CD4-positive, alpha-beta T cell treated with Interleukin-2 at 100 ng/mL for 4 hours (primary cell): ENCODE measurements at places on chromosomes 12 and 14.

DNA sequence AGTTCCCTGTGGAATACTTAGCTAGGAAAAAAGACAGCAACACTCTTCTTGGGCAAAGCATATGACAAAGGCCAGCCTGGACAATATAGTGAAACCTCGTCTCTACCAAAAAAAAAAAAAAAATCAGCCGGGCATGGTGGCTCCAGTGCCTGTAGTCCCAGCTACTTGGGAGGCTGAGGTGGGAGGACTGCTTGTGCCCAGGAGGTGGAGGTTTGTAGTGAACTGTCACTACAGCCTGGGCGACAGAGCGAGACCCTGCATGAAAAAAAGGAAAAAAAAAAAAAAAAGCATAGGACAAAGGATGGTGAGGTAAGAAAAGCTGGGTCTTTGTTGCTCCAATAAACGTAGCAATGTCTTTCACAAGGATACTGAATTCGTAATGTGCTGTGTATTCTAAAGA, 1.1 kb downstream of the TXNDC16 start:
- DNase-seq = no peak

- DNase-seq = no peak
These were observed 131.4 kb upstream of the ARHGAP5 start for GRCh38 chr14:31945701-31946100.

DNA sequence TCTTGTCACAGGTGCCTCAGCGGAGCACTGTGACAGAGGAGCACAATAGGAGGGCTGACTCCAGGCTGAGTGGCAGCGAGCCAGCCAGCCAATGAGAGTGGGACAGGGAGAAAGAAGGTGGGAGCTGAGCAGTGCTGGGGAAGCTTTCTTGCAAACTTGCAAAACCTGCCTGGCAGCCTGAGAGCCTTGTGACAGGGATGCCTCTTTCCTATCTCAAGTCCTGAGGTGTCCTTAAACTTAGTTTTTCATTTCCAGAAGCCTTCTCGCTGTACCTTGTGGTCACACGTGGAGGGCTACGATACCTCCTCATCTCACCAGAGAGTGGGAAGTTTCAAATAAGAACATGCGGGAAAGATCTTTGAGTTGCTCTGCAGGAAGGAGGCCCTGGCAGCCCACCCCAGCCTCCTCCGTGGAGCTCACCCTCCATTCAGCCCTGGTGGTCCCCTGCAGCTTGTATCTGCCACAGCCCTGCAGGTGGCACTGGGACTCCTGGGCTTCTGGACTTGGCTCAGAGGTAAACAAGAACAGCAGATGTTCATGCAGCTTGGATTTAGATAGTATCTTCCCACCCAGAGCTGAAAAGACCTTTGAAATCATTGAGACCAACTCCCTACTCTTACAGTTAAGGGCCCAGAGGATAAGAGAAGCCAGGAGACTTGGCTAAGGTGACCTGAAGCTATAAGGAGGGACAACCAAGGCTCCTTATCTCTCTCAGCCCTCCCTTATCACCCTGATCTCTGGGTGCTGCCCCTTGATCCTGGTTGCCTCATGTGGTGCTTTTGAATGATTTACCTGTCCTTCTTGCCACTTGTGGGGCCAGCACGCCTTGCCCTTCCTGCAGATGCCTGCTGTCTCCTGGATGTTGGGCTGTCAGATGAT, 153.5 kb upstream of the MAX start:
- no peak for DNase-seq

- no peak for DNase-seq
These were observed 195.5 kb downstream of the PAX9 start for GRCh38 chr14:36857136-36857535.

DNA sequence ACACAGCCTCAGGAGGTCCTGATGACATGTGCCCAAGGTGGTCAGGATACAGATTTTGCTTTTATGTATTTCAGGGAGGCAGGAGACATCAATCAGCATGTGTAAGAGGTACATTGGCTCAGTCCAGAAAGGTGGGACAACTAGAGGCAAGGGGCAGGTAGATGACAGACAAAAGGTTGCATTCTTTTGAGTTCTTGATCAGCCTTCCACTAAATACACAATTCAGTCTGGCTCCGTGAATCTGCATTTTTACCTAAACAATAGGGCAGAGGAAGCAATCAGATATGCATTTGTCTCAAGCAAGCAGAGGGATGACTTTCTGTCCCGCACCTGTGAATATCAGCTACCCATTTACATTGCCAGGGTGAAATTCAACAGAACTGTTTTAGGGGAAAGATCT, 178.6 kb downstream of the KSR2 start:
- DNase-seq = no peak

DNA sequence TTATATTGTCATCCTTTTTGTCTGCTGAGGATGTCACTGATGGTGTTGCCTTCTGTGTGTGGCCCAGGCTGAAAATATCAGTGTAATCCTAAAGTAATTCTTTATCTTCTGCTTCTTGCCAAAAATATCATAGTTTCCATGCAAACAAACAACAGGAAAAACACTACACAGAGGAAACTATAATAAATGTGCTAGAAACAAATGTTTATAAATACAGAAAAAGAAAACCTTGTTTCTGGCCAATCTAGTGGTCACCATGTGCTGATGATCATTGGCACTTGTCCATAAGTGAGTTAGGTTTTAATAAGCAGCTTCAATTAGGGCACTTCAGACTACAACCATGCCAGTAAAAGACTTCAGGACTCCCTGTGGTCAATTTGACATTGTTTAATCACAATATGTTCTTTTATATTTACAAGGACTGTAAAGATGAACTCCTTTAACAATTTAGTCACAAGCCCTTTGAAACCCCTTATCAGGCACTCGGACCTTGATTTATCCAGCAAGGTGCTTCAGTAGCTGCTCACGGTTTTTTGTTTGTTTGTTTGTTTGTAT, 124.8 kb downstream of the TMTC3 start:
- DNase-seq = no peak

- DNase-seq = no peak
These were observed 67.8 kb downstream of the GALNT8 start for GRCh38 chr12:4787965-4788364.

- DNase-seq = no peak
These were observed 121.9 kb downstream of the SYT10 start for GRCh38 chr12:33317746-33318145.

DNA sequence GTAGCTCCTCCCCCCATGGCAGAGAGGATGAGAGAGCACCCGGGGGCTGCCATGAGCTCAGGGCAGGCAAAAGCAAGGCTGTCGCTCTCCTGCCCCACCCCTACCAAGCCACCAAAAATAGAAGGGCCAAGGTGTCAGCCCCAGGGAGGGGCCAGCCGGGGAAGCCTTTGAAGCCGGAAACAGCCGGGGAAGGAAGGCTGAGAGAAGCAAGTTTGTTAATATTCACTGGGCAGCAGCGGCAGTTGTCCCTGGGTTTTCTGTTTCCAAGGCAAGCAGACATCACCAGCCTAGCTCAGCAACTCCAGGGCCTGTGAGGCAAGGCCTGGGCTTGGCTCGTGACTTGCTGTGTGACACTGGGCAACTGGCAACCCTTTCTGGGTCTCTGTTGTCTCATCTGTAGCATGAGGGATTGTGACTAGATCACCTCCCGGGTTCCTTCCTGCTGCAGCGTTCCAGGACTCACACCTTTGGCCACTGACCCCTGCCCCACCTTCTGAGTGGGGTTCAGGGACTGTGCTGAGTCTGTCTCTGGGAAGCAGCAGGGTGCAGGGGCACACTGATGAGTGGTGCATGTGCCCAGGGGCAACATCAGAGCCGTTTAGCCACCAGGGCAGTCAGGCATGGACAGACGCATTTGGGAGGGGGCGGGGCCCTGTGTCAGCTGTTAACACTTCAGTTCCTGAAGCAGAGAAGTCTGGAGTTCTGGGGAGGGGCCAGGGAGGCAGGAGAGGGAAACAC, 24.3 kb downstream of the SYNDIG1L start:
- peak; percentile 71 for DNase-seq

DNA sequence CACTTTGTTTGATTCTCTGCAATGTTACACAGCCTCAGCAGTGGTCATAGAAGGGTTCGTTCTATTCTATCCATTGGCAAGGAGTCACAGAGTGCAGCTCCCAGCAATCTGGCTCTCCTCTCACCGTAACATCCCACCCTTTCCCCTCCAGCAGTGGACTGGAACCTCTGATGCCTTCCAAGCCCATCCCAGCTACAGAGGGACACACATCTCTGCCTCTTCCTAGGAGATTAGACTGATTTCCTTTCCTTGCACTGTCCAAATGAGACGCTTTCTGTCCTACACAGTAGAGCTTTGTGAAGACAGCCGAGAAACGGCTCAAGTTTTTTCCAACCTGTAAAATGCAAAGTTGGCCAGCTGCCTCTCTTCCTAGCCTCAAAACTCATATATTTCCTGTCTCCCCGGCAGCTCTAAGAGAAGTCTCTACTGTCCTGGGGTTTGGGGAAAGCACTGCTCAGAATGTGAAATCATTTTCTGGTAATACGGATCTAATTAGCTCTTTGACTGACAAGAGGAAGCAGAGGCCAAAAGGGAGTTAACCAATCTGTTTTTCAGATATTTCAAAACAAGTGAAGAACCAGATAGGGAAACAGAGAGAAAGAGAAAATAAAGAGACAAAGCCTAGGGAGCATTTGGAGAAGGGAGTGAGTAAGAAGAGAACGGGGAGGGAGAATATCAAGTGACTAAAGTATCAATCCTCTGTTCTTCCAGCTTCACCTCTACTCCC, 516 bp downstream of the NINJ2 start:
- DNase-seq = no peak

DNA sequence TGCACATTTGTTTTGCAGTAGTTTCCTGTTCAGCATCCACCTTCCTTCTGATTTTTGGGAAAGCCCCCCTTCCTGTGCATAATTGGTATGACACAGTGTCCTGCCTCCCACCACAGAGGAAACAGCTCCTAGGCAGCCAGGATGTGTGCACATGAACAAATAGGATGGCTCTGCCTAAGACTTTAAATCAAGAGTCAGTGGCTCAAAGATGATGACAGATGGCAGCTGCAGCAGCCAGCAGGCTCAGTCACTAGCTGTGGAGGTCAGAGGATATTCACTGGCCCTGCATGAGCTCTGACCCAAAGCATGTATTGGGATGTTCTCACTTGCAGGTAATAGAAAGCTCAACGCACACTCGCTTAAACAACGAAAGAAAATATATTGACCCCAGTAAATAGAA, 90.3 kb downstream of the KCNK10 start:
- DNase-seq = no peak

DNA sequence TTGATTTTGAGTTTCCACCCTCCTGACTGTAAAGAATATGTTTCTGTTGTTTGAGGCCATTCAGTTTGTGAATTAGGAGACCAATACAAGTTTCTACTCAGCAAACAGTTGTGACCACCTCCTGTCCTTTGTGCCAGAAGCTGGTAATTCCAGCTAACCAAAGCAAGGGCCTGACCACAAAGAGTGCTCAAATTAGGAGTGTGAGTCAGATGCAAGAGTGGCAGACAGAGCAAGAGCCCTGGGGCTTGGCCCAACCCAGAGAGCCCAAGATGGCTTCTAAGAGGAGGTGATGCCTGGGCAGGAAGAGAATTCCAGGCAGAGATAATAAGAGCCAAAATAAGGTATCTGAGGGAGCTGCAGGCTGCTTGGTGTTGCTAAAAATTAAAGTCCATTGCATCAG, 77.7 kb upstream of the C14orf132 start:
- no peak for DNase-seq

DNA sequence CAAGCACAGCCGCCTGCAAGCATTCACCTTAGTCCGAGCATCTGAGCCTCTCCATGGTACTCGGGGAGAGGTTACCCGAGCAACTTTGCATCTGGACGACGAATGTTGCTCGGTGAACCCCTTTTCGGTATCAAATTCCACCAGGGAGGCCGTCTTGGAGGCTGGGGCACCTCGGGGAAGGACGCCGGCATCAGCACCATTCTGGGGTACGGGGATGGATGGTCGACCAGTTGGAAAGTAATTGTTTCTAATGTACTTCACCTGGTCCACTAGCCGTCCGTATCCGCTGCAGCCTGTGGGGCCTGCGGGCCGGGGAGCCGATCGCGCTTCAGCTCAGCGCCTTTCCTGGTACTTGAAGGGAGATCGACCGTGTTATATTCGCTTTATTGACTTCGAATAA, 161.7 kb upstream of the RTL1 start:
- no peak for DNase-seq

- no peak for DNase-seq
These were observed 32.1 kb downstream of the TXNRD1 start for GRCh38 chr12:104247698-104248097.

GRCh38 chr12:127162902-127163301, 1104.1 kb upstream of the TMEM132C start:
- DNase-seq = peak; percentile 75

DNA sequence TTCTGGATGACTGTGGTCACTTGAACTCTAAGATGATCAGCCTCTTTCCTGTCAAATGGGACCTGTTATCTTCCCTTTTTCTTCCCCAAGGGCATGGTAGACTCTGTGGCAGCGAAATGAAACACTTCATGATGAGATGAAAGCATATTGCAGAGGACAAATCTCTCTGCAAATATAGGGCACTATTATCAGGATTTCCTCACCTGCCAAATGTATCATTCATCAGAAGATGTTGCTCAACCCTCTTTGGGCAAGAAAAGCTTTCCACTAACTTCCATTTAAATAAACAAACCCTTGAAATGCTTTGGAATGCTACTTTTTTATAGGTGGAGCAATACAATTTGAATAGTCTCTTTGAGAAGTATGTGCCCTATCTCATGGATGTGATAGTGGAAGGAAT, 105.0 kb downstream of the DNAH10 start:
- no peak for DNase-seq

GRCh38 chr14:33777681-33778080, 173.2 kb downstream of the EGLN3 start:
- DNase-seq = no peak

- no peak for DNase-seq
These were observed 295.0 kb downstream of the GPHN start for GRCh38 chr14:66802962-66803361.

DNA sequence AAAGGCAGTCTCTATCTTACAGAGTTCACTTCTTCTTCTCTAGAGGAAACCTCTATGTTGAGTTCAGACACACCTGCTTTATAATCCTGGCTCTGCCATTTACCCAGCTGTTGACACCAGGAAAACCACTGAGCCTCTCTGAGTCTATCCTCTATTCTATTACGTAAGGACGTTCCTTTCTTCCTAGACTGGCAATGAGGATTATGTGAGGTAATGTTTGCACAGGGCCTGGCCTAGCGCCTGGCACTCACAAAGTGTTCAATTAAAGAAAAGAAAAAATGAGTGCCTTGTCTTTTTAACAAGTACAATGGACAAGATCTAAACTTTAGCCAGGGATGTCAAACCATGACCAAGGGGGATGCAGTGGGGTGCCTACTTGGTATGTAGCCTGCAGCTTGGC, 641.9 kb upstream of the TBX3 start:
- DNase-seq = no peak

DNA sequence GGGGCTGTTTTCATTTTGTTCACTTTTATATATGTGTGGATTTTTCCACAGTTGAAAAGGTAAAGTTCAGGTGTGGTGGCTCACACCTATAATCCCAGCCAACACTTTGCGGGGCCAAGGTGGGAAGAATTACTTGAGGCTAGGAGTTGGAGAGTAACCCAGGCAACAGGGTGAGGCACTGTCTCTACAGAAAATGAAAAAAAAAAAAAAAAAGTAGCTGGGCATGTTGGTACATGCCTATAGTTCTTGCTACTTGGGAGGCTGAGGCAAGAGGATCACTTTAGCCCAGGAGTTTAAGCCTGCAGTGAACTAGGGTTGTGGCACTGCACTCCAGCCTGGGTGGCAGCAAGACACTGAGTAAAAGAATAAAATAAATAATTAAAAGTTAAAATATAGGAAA, 326.5 kb downstream of the NAV3 start:
- no peak for DNase-seq

GRCh38 chr12:25811656-25812126, 146.8 kb upstream of the RASSF8 start:
- DNase-seq = no peak
